Activated T-helper 2 cell treated with anti-CD3 and anti-CD28 coated beads, Interferon-gamma antibody, Interleukin-2, Interleukin-4, amounts not matched to agents 10 μg/mL and 5 μg/mL and 100 μg/mL, durations not matched to agents 14 hours and 24 hours and 36 hours (primary cell): ENCODE measurements at places on chromosomes 7 and 10. TPM values are rescaled to one million over a fixed set of nuclear protein-coding genes. Genes with fewer than 3 reads are reported as not detected.

DNA sequence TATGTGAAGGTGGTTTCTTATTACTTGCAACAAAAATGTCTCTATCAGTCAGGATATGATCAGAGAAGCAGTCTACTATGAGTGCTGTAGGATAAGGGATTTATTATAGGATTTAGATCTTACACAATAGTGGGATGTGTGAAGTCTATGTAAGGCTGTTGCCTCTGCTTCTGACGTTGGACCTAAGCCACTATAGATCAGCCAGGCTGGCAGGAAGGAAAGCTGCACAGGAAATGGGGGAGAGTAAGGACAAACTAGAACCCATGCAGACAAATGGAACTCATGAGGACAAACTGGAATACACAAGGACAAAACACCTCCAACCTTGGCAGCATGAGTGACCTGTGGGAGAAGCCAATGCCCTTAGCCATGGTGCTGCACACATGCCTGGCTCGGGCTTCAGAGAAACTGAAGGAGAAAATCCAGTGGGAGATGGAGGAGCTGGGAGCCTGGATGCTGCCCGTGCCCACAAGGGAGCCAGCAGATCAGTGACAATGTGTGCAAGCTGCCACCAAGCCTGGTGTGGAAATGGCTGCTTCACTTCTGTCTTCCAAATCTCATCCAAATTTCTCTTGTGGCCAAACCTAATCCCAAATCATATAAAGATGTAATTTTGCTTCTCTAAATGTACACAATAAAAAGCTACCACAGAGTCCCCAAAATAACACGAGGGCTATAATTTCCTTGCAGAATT is 147.0 kb upstream of the PCGF5 start:
- no peak for DNase-seq

The LBX1 gene
- total RNA-seq = not detected in 2 replicates

DNA sequence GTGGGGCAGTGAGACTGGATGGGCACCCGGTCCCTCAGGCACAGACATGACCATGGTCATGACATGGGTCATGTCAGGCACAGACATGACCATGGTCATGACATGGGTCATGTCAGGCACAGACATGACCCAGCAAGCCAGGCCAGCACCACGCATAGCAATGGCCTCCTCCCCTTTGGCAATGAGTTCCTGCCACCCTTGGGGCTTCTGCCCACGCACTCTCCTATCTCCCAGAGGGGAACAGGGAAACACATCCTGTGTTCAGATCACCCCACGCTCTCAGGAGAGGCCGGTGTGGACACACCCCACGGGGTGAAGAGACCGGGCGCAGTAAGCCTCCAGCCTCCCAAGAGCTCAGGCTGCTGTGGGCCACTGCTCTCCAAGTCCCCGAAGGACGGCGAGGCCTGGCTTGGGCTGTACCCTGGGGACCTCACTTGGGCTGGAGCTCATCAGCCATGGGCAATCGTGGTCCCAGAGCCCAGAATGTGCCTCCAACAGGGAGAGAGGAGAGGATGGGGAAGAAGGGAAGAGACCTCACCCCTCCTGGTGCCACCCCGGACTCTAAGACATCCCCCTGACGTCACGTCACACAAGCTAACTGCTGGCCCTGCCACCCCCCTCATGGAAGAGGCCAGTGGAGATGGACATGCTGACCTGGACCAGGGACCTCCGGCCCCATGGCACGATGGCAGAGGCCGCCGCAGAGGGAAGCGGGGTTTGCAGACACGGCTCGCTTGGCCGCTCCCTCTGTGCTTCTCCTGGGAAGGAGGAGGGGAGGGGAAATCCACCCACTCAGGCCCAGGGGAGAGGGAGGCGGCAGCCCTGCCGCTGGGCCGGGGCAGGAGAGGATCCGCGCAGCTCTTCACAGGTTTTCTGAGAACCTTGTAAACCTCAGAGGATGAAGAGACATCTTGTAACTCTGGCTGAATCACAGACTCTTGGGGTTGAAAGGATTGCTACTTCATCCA is 269.6 kb downstream of the ELFN1 start:
- DNase-seq = peak; percentile 27

GRCh38 chr10:59709395-59710125 is at the start of gene SLC16A9:
Gene SLC16A9 (minus strand): TSS chr10:59709850. CDS start chr10:59684291, 25,559 bp downstream.
- DNase-seq = peak; percentile 52

GRCh38 chr7:1961701-1962276 is 271.0 kb downstream of the MAD1L1 start:
- DNase-seq = peak; percentile 43

The NPY gene
- total RNA-seq = not detected in 2 replicates

- no peak for DNase-seq
Measured at GRCh38 chr10:9868499-9868898, 1149.2 kb upstream of the CELF2 start.

The TAS2R4 gene
- 0.78 and 0.94 TPM in 2 replicates for total RNA-seq

GRCh38 chr10:115936926-115937767 is 335.9 kb downstream of the GFRA1 start:
- no peak for DNase-seq

GRCh38 chr10:70286616-70287015 is 2.8 kb upstream of the NPFFR1 start:
- no peak for DNase-seq

DNA sequence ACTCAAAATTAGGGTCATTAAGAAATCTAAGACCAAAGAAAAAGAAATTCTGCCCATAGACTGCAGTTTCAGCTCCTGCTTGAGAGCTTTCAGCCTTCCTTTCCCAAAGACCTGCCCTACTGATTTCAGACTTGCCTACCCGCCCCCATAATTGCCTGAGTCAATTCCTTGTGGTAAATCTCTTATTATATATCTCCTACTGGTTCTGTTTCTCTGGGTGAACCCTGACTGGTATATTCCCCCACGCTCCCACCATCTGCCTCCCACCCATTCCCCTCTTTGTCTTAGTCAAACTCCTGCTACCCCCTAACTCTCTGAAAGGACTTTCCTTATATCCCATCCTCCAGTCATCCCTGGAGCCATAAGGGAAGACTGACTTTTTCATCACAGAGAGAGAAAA is 64.7 kb upstream of the MET start:
- DNase-seq = no peak

- no peak for DNase-seq
Measured at GRCh38 chr7:81190997-81191768, 272.3 kb upstream of the SEMA3C start.

The NEUROG3 gene
- total RNA-seq = not detected in 2 replicates

DNA sequence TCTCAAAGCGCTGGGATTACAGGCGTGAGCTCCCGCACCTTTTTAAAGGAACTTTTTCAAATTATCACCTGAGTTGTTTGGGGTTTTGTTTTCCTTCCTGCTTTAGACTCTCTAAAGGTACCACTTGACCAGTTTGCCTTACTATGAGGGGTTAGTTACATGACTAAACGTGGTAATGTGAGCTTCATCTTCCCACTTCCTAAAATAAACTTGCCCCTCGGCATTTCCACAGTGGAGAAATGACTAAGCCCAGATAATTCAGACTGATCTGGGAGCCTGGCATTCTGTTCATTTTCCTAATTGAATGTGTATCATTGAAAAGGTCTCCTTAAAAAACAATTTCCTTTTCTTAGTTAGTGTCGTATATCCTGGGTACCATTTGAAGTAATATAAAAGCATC is 163.4 kb downstream of the PLXDC2 start:
- DNase-seq = no peak

The IKZF5 gene
- 15.0 and 16.1 TPM in 2 replicates for total RNA-seq

The BET1 gene
- total RNA-seq = 19.4 and 22.3 TPM in 2 replicates

The GOLGA7B gene
- total RNA-seq = 0.34 and 0.62 TPM in 2 replicates

- DNase-seq = no peak
Measured at GRCh38 chr10:95429639-95430038, 131.5 kb downstream of the SORBS1 start.

The IRF5 gene
- 25.0 and 26.0 TPM in 2 replicates for total RNA-seq

DNA sequence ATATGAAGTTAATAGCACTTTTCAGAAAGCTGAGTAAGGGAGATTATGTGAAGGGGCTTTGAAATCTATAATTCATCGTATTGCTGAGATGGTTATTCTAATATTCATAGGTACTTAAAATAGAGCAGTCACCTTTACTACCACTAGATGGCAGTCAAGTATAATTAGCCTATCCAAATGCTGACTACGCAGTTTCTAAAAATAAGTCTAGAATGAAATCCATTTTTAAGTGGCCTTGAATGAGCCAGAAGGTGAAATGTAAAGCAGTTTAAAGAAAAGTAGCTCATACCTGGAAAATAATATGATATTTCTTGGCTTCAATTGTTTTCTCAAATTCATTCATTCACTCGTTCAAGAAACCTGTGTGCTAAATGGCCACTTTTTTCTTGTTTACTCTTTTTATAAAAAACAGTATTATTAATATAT is 1277.1 kb downstream of the GATA3 start:
- DNase-seq = no peak

The WEE2 gene
- total RNA-seq = 0.05 TPM in 1 of 2 replicates, not detected in the other

DNA sequence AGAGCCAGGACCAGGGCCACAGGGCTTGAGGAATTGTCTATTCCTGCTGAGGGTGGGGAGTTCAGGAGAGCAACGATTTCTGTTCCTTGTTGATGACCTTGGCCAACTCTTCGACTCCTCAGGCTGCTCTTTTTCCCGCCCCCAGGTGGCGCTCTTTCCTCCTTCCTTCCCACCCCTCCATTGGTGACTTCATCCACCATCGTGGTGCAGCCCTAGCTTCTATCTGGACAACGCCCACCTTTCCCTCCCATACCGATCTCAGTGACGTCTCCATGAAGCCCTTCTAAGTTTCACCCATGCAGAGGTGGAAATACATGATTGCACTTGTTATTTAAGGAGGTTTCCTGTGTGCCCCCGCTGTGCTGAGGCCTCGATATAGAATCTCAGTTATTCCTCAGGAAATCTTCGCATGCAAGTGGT is 22.1 kb upstream of the CARD11 start:
- DNase-seq = peak; percentile 45

GRCh38 chr7:79292834-79293233 is 160.6 kb downstream of the MAGI2 start:
- DNase-seq = no peak

The MTG1 gene
- total RNA-seq = 67.6 and 69.0 TPM in 2 replicates

GRCh38 chr7:76048668-76048988 is 722 bp downstream of the MDH2 start:
- peak; percentile 20 for DNase-seq

DNA sequence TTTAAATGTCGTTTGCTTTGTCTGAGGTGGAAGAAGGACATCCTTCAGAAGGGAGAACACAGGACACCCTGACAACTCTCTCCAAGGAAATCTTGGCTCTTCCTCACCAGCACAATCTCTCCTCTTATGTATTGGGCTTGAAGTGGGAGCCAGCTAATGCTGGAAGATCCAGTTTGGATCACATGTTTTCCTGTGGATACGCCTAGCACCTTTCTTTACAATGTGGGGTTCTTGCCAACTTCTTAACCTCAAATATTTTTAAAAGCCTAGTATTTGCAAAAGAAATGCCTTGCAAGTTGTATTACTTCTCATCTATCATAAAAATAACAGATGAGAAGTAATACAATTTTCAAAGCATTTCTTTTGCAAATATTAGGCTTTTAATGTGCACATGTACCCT is 76.4 kb downstream of the FRMD4A start:
- DNase-seq = no peak

DNA sequence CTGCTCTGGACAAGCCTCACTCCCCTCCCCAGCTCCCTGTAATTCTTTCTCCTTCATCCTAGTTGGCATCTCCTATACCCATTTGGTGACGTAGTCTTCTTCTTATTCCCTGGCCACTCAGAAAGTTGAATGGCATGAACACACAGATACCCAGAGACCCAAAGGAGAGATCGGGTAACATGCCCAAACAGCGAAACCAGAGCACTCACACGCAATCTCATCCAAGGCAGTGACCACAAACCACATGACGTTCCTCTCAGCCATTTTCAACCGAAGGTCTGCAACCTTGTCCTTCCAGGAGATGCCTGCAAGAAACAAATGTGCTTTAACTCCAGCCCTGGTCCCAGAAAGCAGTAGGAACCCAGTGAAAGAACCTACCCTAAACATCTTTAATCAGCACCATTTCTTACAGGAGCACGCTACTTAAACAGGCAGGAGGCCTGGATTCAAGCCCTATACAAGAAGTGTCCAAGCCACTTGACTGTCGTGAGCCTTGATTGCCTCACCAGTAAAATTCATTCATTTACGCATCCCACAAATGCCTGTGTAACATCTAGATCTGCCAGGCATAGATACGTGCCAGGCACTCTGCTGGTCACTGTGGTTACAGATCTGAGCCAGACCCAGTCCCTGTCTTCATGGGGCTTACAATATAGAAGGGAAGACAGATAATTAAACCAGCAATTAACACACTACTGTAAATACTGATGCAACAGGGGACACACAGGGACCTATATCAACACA is 37.1 kb downstream of the XPNPEP1 start:
- DNase-seq = no peak

DNA sequence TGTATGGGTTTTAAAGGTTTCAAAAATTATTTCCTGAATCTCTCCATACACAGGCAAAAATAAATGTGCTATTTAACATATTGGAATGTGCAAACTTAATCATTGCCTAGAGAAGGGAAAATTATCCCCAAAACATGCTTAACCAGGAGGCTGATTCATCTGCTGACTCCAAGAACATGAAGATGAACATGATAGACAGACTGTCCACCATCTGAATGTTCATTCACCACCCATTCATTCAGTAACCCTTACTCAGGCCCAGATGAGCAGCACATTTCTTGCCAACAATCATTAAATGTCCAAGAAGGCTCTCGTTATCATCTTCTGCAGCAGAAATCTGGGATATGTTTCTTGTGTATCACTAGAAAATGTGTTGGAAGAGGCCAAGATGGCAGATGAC is 110.6 kb downstream of the PPP1R9A start:
- no peak for DNase-seq

The ARHGAP22 gene
- total RNA-seq = 0.18 and 0.43 TPM in 2 replicates

The FGL2 gene
- total RNA-seq = 1.1 and 1.2 TPM in 2 replicates

DNA sequence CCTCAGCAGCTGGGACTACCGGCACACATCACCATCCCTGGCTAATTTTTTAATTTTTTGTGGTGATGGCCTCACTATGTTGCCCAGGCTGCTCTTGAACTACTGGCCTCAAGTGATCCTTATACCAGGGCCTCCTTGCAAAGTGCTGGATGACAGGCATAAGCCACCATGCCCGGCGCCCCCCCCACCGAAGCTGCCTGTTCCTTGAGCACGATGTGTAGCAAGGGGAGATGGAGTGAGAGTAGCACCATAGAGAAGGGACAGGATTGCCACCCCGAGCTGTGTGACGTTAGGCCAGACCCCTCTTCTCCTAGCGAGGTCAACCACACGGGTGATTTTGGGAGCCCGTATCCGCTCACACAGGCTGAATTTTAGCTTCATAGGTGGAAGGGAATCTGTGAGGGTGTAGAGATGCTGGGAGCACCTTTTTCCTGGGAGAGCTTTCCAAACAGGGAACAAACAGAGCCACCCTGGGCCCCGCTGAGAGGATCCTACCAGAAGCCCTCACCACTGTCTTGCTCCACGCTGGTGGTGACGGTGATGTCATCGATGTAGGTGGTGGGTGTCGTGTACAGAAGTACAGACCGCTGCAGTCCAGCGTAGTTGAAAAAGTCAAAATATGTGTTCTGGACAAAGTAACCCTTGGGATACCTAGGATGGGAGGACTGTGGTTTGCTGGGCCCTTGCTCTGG is 3.0 kb downstream of the GUSB start:
- no peak for DNase-seq

DNA sequence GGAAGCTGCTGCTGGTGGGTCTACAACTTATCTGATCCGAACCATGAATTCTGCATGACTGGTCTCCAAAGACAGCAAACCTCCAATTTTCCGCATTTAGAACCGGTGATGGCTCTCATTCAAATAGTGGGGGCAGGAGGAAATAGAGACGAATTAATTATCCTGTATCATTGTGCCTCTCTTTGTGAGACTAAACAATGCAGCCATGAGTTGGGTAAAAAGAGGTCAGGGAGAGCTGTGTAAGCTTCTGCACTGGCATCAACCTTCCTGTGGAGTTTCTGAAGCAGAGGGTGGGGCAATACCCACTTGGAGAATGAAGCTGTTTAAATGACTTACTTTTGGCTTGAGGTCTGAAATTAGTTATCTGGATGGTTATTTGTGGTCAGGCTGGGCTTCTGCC is 266.4 kb downstream of the SORCS3 start:
- DNase-seq = no peak
